ENCODE measurements at places on chromosomes 12 and 14.

DNA sequence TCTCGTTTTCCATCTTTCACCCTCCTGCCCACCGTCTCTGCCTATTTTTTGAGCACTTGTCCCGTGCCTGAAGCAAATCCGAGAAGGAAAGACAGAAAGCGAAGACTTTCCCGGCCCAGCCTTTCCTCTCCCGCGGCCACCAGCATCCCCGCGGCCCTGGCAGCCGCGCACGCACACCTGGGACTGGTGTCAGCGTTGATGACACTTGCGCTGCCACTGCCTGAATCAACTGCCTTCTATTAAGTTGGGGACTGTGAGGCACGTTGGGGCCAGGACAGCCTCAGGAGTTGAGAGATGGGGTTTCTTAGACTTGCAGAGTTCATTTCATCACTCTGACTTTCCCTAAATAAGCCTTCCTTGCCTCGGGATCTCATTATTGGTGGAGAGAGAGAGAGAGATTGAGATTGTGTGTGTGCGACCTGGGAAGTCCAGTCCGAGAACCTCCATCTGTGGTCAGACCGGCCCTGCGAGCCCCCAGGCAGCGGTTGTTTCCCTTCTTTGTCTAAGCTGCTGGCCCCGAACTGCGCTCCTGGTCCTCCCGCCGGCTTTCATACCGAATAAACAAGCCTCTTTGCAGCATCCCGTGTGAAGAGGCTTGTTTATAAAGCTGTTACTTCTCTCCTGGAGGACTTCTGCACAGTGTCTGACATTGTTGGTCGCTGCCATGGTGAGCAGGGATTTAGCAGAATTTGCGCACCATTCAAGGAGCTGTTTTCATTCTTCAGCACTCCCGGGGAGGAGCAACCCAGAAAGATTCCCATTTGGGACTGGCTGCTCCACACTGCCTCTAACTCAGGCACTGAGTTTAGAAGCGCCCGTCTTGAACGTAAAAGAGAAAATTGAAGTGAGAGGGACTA lies 1.5 kb downstream of the PDZRN4 start:
- DNase-seq: no peak

DNA sequence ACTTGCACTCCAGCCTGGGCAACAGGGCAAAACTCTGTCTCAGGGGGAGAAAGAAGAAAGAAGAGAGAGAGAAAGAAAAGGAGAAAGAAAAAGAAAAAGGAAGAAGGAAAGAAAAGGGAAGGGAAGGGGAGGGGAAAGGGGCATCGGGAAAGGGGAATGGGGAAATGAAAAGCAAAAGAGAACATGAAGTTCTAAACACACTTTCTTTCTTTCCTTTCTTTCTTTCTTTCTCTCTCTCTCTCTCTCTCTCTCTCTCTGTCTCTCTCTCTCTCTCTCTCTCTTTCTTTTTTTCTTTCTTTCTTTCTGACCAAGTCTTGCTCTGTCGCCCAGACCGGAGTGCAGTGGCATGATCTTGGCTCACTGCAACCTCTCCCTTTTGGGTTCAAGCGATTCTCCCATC lies 76.9 kb downstream of the RPS6KA5 start:
- no peak for DNase-seq

DNA sequence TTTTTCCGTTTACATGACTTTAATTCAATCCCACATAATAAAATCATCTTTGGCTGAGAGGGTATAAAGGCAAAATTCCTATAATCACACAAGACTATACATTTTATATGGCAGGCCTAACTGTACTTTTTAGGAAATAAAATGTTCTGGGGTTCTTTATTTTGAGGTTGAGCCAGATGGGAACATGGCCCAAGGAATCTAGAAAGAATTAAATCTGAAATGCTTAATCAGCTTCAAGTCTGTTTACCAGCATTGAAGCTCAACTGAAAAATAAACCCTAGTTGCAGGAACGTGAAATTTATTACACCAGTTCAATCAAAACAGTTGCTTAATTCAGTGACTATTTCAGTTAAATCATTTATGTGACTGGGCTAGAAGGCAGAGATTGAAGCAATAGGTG lies 191.0 kb upstream of the BTG1 start:
- DNase-seq: no peak

DNA sequence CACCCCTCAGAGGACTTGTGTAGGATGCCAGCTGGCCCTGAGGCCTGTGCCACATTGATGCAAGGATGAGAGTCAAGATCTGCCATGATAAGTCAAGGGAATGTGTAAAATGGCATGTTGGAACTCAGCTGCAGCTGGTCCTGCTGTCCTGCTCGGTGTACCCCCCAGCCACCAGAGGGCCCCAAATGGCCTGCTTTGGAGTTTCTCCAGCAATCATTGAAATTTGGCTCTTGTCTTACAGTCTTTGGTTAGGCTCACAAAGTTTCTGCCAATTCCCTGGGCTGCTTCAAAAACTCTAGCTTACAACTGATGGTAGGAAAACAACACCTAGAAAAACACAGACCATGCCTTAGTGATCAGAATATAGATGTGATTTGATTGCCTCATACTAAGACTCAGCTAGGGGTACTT lies 76.8 kb downstream of the HSD17B6 start:
- DNase-seq: peak; percentile 25

GRCh38 chr14:52716155-52716554 lies 9.2 kb downstream of the PSMC6 start:
- no peak for DNase-seq

- DNase-seq: no peak
Measured at GRCh38 chr12:24227551-24227950, 278.1 kb upstream of the SOX5 start.

DNA sequence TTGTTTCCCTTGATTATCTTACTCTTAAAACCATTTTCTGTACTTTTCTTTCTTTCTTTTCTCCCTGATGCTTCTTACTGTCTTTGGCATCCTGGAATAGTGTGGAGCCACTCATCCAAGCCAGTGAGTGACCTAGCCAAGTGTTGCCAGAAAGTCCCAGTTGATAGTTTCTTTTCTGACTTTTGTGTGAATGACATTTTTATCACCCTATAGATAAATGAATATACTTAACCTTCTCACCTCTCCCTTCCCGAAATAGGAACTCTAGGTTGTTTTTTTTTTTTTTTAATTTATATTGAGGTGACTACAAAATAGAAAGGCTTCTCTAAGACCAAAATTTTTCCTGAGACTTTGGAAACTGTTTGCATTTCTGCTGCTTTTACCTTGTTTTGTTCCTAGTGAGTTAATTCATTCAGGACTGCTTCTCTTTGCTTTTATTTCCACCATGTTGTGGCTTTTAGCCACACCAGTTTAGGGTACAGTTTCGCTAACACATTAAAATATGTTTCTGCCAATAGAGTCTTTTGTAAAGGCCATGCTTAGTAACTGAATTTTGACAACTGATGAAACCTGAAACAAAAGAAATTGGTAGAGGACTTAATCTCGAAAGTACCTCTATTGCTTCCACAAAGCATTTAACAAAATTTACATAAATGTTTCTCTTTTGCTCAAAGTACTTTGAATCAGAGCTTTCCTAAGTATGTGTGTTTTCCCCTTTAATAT lies 194.6 kb downstream of the ERC1 start:
- no peak for DNase-seq

- no peak for DNase-seq
Measured at GRCh38 chr12:32395026-32395425, 4.3 kb upstream of the FGD4 start.

DNA sequence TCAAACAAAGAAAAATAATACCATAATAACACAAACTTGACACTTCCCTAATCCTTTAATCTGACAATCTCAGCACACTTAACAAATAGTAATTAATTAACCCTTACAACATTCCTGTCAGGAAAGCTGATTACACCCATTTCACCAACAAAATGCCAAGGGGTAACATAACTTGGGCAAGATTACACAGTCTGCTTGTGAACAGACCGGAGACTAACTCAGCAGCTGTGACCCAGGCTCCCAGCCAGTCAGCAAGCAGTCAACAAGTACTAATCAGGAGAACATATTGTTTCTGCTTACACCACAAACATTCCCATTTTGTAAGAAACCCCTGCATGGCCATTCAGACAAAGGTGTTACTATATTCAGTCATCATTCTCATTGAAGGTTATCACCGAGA lies 592.5 kb upstream of the FLRT2 start:
- DNase-seq: no peak

DNA sequence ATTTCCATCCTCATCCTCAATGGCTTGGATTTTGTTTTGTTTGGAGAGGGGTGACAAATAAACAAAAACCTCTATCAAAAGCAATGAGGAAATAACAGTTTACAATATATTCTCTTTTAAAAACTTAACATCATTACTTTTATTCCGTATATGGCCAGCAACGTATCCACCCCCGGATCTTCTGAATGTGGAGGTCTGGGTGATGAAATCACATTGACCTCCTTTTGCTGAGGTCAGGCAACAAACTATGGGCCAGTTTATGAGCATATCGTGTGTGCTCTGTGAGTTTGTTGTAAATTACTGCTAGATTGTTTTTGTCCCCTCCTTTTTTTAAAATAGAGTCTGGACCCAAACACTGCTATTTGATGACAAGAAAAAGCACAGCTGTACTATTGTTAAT lies 178.1 kb downstream of the BCAT1 start:
- no peak for DNase-seq

DNA sequence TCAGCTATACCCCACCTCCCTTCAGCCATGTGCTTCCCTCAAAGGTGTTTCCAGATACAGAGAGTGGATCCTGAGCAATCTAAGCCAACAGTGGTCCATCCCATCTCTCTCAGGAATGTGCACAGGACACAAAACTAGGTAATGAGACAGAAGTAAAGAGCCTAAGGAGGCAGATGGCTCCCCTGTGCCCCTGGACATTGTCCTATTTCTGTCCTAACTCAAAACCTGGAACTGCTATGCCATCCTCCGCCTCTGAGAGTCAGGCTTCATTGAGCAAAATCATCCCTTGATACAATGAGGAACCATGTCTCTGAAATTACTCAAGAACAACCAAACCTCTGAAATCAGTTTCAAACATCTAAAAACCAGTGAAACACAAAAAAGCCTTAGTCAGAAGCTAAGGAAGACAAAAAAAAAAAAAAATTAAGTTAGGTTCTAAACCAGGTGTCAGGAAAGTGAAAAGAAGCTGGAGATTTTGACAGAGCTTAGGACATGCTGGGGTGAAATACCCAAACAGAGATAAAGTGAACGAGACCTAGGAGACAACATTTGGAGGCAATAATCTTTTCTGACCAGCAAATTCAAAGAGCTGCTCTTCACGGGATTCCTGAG lies 200.3 kb upstream of the PLEKHG7 start:
- no peak for DNase-seq

- no peak for DNase-seq
Measured at GRCh38 chr12:89250636-89251035, 101.7 kb downstream of the DUSP6 start.

DNA sequence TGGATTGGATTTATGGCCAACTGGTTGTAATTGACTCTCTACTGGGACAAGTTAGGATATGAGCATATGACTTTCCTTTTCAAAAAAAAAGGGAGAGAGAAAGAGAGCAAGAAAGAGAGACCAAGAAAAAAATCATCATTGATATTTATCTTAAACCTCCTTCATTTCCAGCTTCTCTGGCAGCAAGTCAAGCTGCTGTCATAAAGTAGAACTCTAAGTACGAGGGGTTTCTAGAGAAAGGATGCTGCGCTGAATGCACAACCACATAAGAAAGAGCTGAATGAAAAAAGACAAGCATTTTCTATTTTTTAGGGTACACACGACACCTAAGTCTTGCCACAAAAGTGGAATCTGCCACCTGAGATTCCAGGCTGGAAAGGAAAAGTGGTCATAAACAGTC lies 182.6 kb downstream of the SLC25A21 start:
- DNase-seq: no peak

DNA sequence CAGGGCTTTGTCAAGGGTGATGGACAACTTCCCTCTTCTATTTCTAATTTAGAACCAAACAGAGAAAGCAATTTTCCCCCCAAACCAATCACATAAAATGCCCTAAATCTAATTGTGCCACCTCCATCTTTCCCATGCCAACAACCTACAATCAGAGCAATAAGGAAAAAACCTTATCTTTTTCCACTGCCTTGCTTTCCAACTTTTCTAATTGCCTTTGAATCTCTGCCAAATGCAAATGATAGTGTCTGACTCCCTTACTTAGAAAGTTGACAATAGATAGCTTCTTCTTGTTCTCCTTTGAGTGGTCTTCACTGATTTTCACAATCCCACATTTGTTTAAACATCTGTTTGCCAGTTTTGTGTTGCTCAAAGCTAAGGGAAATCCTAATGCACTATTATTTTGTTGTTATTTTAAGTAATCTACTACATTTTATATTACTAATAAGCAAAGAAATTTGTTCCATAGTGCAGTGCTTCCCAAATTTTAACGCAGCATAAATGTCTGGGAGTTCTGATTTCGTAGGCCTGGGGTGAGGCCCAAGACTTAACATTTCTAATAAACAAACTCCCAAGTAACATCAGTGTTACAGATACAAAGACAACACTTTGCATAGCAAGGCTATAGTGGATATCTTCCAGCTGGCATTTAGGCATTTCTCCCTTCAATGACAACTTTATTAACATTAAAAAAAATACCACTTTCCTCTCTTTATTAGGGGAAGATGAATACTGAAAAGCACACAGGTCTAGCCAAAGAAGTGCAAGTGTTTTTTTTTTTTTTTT lies 696.3 kb upstream of the USP15 start:
- no peak for DNase-seq

- no peak for DNase-seq
Measured at GRCh38 chr14:29926228-29926627, 1.4 kb downstream of the PRKD1 start.

DNA sequence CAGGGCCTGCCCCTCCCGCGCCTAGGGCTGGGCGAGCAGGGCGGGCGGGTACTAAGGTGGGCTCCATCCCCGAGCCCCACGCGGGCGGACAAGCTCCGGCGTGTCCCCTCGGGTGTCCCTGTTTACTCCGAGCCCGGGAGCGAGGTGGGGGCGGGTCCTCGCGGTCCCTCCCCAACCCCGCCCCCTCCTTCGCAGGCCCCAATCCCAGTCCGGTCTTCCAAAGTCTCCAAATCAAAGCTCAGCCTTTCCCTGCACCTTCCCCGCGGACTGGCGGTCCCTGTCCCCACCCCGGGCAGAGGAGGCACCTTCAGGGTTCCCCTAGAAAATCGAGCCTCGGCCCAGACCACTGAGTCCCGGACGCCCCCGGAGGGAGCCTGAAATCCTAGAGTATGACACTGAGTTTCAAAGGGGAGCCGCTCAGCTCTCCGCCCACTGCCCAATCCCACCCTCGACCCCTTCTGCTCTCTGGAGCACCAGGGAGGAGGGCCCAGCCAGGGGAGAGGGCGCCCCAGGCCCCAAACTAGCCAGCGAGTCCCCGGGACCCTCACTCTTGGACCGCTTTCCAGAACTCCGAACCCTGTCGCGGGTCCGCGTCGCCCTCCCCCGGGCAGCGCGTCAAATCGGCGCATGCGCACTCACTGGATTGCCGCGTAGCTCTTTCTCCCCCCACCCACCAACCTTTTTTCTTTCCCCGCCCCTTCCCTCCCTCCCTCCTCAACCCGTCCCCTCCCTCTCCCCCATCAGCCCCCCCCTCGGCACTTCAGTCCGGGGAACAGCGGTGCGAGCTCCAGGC lies at the start of gene LRP1:
TSS of gene LRP1 (plus strand) at position 758 of the 793 bp plus-strand sequence. CDS start 482 bp downstream, outside the sequence.
- DNase-seq: peak; percentile 69

- no peak for DNase-seq
Measured at GRCh38 chr14:90107789-90108188, 46.0 kb downstream of the KCNK13 start.

Measured in activated T-cell treated with anti-CD3 and anti-CD28 coated beads for 48 hours (primary cell).